Activated T-helper 2 cell treated with anti-CD3 and anti-CD28 coated beads, Interferon-gamma antibody, Interleukin-2, Interleukin-4, amounts not matched to agents 10 μg/mL and 5 μg/mL and 100 μg/mL, durations not matched to agents 14 hours and 24 hours and 36 hours (primary cell): ENCODE measurements at places on chromosomes 2 and 18. TPM values are rescaled to one million over a fixed set of nuclear protein-coding genes. Genes with fewer than 3 reads are reported as not detected.

CD8A gene
- 1.8 and 2.8 TPM in 2 replicates for total RNA-seq

DNA sequence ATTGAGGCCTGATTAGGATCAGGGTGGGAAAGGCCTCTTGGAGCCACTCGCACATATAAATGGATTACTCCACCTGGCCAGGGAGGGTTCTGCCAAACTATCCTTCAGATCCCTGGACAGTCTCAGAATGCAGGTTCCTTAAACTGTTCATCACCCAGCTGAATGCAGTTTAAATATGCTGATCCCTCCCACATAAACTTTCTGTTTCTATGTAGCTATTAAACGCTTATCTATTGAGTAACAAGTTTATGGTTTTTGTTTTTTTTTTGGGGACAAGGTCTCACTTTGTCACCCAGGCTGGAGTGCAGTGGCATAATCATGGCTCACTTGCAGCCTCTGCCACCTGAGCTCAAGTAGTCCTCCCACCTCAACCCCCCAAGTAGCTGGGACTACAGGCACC is 1.9 kb downstream of the CAD start:
- peaks cover 28% of the 10 kb centered on the region for H3K4me1 ChIP-seq
- no peak for DNase-seq
- H3K27me3 ChIP-seq: no peaks in the 10 kb centered on the region
- peak overlapping the region; percentile 89 for H3K4me3 ChIP-seq
- peak overlapping the region; percentile 43 for H3K27ac ChIP-seq
- peaks cover 80% of the 10 kb centered on the region for H3K36me3 ChIP-seq

DNA sequence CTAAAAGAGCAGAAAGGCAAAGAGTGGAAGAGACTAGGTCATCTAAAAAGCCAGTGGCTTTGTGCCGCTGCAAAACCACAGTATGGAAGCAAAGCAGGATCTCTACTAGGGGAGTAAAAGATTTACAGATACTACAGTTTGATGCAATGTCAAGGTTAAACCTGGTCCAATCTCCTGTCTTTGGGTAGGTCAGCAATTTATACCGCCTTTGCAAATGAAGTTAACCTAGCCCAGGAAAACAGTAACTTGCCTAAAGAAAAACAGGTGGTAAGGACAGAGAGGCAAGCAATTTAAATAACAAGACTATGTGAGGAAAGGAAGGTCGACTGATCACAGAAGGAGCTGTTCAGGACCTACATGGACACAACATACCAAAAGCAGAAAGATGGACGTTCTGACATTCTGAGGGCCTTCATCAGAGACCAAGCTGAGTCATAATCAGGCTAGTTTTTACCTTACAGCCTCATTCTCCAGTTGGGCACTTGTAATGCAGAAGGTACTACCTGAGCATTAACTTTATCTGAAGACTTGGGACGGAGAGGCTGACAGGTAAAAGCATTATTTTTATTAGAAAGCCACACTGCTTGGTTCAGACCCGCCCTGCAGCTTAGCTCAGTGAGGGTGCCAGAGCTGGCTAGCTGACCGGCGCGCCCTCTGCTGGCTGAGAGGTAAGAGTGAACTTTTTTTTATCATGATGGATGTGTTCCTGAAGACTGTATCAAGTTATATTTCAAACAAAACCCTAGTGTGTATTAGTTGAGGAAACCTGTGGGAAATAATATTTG is 15.9 kb downstream of the CDKL4 start:
- H3K4me1 ChIP-seq: peaks cover 42% of the 10 kb centered on the region
- H3K4me3 ChIP-seq: peak overlapping the region; percentile 72
- no peaks in the 10 kb centered on the region for H3K27me3 ChIP-seq
- no peaks in the 10 kb centered on the region for H3K36me3 ChIP-seq

GRCh38 chr2:189221811-189222467 is 42.4 kb upstream of the COL5A2 start:
- H3K4me1 ChIP-seq: no peaks in the 10 kb centered on the region
- DNase-seq: no peak
- H3K4me3 ChIP-seq: no peak overlapping the region

DNA sequence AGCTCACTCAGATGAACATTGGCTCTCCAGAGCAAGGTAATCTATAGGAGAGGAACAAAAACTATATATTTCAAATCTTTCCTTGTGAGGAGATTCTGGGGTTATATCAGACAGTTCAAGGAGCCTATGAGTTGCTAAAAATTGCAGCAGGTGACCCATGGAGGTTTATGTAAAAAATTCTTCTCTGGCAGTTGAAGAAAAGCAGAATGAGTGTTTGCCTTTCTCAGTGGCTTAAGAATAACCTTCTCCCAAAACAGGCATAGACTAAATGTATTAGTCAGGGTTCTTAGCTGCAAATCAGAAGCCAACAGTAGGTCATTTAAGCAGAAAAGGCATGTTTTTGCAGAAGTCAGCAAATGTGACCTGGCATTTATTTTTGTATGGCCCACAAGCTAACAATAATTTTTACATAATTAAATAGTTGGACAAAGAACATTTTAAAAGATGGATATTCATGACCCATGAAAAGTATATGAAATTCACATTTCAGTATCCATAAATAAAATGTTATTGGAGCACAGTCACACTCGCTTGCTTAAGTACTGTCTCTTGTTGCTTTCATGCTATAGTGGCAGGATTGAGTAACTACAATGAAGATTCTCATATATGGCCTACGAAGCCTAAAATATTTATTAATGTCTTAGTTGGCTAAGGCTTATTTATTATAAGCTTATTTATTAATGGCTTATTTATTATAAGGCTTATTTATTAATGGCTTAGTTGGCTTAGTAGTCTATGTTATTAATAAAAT is 93.4 kb upstream of the TLK1 start:
- H3K27ac ChIP-seq: no peak overlapping the region
- H3K27me3 ChIP-seq: peaks cover 21% of the 10 kb centered on the region
- H3K4me3 ChIP-seq: no peak overlapping the region
- no peak for DNase-seq
- H3K4me1 ChIP-seq: peaks cover 16% of the 10 kb centered on the region
